ENCODE measurements at places on chromosomes 3 and 15. TPM values are rescaled to one million over a fixed set of nuclear protein-coding genes. Genes with fewer than 3 reads are reported as not detected.

Gene COL6A5
- polyA plus RNA-seq: 0.14 TPM

Gene SAMD7
- polyA plus RNA-seq: not detected

Gene RLBP1
- polyA plus RNA-seq: not detected

Gene AQP9
- polyA plus RNA-seq: 0.92 TPM

Gene CDC25A
- polyA plus RNA-seq: not detected

Gene PDZRN3
- 71.1 TPM for polyA plus RNA-seq

Gene SATB1
- 60.1 TPM for polyA plus RNA-seq

Gene LRTM1
- 140 TPM for polyA plus RNA-seq

Gene CLPX
- polyA plus RNA-seq: 51.8 TPM

Gene CYP11A1
- polyA plus RNA-seq: 1.2 TPM

Gene ALPK3
- not detected for polyA plus RNA-seq

Gene STIMATE
- not detected for polyA plus RNA-seq

Gene GRAMD2A
- polyA plus RNA-seq: 1.8 TPM

Gene FAM3D
- not detected for polyA plus RNA-seq

Gene ZIC1
- 23.4 TPM for polyA plus RNA-seq

Gene EPHB3
- 28.4 TPM for polyA plus RNA-seq

Gene NIPA2
- not detected for polyA plus RNA-seq

Gene C3orf22
- not detected for polyA plus RNA-seq

Gene KBTBD13
- 2.9 TPM for polyA plus RNA-seq

Gene ZBBX
- polyA plus RNA-seq: not detected

Gene TLR9
- polyA plus RNA-seq: 0.27 TPM

Gene SUSD5
- polyA plus RNA-seq: 1.8 TPM

Gene MOBP
- 0.37 TPM for polyA plus RNA-seq

Gene FRMD5
- polyA plus RNA-seq: 0.43 TPM

Gene ECE2
- polyA plus RNA-seq: not detected

Gene SPINK8
- polyA plus RNA-seq: not detected

Gene TGM5
- 0.38 TPM for polyA plus RNA-seq

Gene ANKRD34C
- not detected for polyA plus RNA-seq

Gene KY
- polyA plus RNA-seq: 53.1 TPM

Gene ZNF660
- polyA plus RNA-seq: 4.6 TPM

Gene C3orf20
- 0.15 TPM for polyA plus RNA-seq

Gene ERICH6
- polyA plus RNA-seq: 0.40 TPM

Gene CACNA2D2
- polyA plus RNA-seq: 8.4 TPM

Gene HCLS1
- polyA plus RNA-seq: 8.6 TPM

Gene MIX23
- polyA plus RNA-seq: 744 TPM

Gene THBS1
- 106 TPM for polyA plus RNA-seq

Gene SLC12A1
- 0.57 TPM for polyA plus RNA-seq

Gene SETD5
- 123 TPM for polyA plus RNA-seq

Gene NANOGP8
- polyA plus RNA-seq: not detected

Gene TMEM207
- polyA plus RNA-seq: not detected

Gene KIAA1143
- 38.3 TPM for polyA plus RNA-seq

Gene KNG1
- not detected for polyA plus RNA-seq

Gene SLC22A14
- 0.16 TPM for polyA plus RNA-seq

Gene LRRN1
- 118 TPM for polyA plus RNA-seq

Gene RASL12
- 11.6 TPM for polyA plus RNA-seq

Gene DNASE1L3
- polyA plus RNA-seq: 0.57 TPM

Gene SEC11A
- polyA plus RNA-seq: 366 TPM

Gene SPRED1
- polyA plus RNA-seq: 32.9 TPM

Gene ROPN1
- polyA plus RNA-seq: not detected

Gene TWF2
- polyA plus RNA-seq: 21.8 TPM

Gene CHST14
- 38.5 TPM for polyA plus RNA-seq

Gene BCHE
- 57.1 TPM for polyA plus RNA-seq

Gene NR2F2
- polyA plus RNA-seq: 63.8 TPM

Gene CPB1
- polyA plus RNA-seq: 2.0 TPM

Gene XCR1
- 0.14 TPM for polyA plus RNA-seq

Gene TPRG1
- polyA plus RNA-seq: 4.2 TPM
